ENCODE measurements at places on chromosomes 2 and 18.
A peak's percentile ranks its signal among the peaks of the same experiment; 100 is the strongest.

- no peak for DNase-seq
Observed at GRCh38 chr18:79798346-79798998, 734 bp downstream of the KCNG2 start.

DNA sequence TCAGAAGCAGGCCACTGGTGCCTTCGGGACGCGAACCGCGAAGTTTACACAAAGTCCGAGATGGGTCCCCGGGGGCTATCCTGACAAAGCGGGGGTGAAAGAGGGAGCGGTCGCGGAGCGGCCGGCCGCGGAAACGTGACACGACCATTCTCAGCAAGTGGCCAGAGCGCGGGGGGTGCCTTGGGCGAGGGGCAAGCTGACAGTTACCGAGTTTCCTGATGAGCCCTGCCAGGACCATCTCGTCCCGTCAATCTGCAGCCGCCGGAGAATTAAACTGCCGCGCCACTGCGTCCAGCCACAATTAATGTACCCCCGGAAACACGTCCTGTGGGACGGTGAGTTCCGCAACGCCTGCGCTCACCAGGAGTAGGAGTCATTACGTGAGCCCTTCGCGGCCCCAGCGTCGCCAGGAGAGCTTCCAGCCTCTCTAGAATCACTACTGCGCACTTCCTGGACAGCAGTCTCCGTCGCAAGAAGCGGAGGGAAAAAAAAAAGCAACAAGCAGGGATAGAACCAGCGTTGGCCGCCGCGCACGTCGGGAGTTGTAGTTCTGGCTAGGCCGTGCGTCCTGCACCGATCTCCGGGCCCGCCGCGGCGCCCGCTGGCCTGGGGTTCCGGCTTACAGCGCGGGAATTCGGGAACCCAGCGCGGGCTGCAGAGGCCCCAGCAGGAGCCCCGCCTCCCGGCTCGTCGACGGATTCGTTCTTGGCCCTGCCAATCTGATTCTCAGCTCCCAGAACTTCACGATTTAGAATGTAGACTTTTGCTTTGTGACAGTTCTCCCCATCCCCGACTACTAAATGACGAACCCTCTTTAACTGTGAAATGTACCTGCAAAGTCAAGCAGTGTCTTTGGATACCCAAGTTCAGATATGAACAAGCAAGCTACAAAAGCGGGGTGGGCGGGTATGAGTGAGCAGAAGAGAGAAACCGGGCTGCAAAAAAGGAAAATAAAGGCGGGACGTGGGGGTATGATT, at the start of gene RTTN:
Gene RTTN, minus strand, starts transcription at position 267 of the 977 bp plus-strand sequence. Its CDS starts 29 bp downstream, at position 238.
- peak; percentile 65 for DNase-seq

DNA sequence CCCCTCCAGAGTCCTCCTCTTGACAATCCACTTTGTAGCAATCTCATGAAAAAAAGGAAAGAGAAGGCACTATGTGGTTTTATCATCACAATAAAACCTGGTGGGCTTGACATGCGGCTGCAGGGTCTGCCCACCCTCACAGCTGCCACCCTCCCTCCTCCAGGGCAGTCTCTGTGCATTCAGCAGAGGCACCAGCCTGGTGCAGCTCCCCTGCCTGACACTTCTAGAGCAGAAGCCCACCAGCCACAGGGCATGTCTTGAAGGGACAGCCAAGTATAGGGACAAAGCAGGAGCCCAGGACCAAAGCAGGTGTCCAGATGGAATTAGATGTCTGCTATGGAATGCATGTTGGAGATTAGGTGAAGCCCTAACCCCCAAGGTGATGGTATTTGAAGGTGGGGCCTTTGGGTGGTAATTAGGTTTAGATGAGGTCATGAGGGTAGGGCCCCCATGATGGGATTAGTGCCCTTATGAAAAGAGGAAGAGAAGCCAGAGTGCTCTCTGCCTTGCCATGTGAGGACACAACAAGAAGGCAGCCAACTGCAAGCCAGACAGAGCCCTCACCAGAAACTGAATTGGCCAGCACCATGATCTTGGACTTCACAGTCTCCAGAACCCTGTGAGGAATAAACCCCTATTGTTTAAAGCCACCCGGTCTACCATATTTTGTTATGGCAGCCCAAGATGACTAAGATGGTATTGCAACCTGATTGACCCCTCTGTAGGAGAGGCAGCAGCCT, 86.9 kb downstream of the MCFD2 start:
- DNase-seq, result no peak

DNA sequence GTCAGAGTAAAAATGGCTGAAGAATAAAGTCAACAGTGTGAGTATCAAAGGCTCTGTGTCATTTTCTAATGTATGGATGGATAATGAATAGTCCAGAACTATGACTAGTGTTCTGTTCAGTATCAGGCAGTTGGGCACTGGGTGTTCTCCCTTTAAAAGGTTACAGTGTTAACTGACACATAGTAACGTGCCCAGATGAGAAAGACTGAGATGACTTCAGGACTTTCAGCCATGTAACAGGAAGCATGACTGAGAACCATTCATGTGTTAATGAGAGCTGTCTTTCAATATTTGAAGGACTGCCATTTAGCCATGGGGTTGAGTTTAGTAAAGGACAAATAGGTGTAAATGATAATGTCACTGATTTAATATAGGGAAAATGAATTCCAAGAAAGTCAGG, 187.1 kb downstream of the GULP1 start:
- peak; percentile 54 for DNase-seq

DNA sequence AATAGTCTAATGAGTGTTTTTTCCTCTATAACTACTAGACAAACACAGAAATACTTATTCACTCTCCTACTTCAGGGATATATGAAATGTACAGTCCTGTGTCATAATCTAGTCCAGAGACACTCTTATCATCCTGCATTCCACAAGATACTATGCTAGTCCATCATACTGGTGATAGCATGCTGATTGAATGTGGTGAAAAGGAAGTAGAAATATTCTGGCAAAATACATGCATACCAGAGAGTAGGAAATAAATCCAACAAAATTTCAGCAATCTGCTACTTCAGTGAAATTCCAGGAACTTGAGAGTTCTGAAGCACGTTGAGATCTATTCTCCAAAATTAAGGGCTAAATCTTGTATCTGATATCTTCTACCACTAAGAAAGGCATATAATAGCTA, 353.9 kb downstream of the PID1 start:
- DNase-seq, result no peak

Data from kidney epithelial cell (primary cell).